ENCODE measurements at places on chromosomes 7 and 10.

GRCh38 chr7:35801392-35802101, 690 bp downstream of the SEPTIN7 start:
- DNase-seq: peak; percentile 49

DNA sequence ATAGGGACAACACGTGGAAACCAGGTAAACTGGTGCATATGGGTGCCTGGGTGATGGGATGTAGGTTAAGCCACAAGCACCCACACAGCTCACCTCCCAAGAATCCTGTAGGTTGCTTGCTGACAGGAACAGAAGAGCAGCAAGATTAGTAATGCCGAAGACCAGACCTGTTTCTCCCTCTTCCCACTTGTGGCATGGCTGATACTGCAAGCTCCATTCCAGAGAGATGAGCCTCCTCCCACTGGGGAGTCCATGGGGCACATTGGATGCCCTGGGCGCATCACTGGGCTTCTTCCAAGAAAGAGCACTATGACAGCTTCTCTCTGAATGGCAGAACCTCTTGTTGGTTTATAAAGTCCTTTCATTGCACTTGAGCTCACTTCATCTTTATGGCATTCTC, 44.4 kb upstream of the LOXL4 start:
- no peak for DNase-seq

- DNase-seq: no peak
Measured at GRCh38 chr10:14023673-14024328, 306.9 kb downstream of the FRMD4A start.

GRCh38 chr7:129824291-129825208, 128.2 kb downstream of the UBE2H start:
- DNase-seq: no peak

GRCh38 chr7:16652888-16653287, 6.9 kb downstream of the BZW2 start:
- no peak for DNase-seq

DNA sequence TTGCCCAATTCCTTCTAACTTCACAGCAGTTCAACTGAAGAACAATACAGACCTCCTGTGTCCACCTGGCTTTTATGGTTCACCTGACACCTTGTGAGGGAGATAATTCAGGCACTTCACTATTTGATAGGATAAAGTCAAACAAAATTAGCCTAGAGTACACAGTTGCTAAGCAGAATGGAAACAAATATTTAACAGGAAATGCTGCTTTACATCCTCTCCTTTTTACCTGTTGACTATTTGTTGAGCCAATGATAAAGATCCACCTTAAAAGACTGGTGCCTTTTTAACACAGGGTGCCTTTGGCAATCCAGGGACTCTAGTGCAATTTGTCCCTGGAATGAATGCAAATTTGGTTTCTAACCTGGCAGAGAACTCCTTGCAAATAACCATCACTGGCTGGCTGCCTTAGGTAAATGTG, 39.8 kb downstream of the ITPRID1 start:
- no peak for DNase-seq

- no peak for DNase-seq
Measured at GRCh38 chr7:139182363-139182762, 48.7 kb upstream of the UBN2 start.

- no peak for DNase-seq
Measured at GRCh38 chr7:51161937-51162336, 154.7 kb downstream of the COBL start.

- no peak for DNase-seq
Measured at GRCh38 chr10:34866848-34867247, 51.8 kb upstream of the PARD3 start.

- DNase-seq: no peak
Measured at GRCh38 chr10:7696545-7696944, 6.6 kb upstream of the ITIH2 start.

DNA sequence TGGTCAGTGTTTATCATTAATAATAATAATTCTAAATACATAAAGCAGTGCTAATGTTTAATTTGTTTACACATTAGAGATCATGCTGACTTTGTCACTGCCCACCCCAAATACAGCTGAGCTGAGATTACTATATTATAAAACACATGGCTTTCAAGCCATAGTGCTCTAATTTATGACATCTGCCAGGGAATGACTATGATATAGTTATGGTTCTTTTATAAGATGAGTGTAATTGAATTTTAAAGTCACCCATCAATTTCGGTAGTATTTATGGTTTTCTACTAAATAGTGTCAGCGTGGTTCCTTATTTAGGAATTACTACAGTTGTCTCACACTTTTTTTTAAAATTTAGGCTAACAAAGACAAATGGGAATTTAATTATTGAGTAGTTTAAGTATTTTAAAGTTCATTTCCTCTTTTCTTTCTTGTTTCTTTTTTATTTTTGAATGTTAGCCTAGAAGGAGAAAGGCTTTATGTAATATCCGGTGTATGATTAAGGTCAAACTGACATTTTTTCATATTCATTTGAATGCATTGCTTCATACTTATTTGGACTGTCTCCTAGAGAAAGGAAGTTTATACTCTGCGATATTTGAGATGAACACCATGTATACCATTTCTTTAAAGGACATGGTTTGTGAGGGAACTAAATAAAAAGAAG, 3.9 kb downstream of the CDK14 start:
- DNase-seq: no peak

GRCh38 chr7:38550836-38551235, 80.3 kb downstream of the AMPH start:
- no peak for DNase-seq

DNA sequence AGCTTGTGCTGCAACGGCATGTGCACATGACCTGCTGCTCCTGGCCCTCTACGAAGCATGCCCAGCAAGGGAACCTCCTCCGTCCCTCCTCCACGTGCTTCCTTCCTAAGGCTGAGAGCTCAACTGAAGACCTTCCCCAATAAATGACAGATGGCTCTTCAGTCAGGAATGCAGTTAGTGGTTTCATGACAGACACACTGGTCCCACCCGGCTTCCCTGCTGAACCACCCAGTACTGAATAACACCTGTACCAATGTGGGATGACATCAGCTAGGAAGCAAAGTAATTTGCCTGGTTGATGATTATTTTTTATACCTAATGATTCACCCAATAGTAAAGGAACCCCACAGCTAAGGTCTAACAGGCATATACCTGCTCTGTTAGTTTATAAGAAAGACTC, 69.1 kb downstream of the SCRN1 start:
- DNase-seq: no peak

DNA sequence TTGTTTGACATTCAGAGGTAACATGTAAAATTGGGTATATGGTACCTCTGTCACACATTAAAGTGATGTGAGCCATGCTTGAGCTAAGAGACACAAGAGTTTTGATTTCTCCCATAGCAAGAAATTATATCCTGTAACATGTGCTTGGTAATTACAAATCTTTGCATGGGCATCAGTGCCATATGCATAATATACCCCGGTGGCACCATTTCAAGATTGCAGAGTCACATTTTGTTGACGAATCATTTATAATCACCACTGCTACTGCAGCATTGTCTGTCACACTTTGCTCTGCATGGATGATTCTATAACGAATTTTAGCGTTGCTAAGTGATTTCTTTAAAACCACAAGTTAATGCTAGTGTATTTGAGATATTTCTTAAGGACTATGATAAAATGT, 443.7 kb upstream of the LRRN3 start:
- DNase-seq: no peak

Measured in stimulated activated CD4-positive, alpha-beta T cell treated with anti-CD3 and anti-CD28 coated beads, TNF-alpha, amount 100 ng/mL, for 48 hours (primary cell).